GM19239 (cell line): ENCODE measurements at places on chromosomes 16 and 17.

DNA sequence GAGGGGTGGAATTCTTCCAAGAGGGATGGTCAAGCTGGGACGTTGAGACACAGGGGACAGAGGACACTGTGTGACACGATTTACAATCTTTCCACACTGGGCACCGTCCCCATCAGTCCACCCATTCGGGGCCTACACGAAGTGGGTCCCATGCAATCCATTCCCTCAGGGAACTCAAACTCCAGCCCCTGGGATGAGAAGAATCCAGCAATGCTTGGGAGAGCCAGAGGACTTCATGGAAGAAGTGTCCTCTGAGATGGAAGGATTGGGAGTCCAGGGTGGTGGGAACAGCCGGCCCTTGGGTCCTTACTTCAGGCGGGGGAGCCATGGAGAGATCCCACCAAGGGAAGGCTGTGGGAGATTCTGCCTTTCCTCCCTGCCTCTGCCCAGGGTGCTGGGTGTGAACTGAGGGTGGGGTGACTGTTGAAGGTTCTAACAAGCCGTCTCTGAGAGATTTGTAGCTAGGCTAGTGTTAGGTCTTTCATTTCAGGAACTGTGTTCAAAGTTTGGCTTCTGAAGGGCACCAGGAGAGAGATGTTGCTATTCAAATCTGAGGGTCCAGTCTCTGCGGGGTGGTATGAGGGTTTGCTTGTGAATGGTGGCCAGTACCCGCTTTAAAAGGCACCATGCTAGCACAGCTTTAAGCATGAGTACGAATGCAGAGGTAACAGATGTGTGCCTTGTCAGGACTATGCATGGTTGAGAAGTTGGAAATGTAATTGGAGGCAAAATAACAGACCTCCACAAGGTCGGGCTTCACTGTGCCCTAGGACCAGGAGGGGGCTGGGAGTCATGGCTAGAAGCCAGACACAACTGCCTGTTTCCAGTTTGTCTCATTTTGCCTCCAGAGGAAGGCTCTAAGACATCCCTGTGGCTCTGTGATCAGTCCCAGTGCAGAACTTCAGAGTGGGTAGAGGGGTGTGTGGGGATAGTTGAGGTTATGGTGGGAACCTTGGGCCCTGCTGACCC, 1.9 kb downstream of the ATP1B2 start:
- DNase-seq: no peak

- DNase-seq: no peak
Observed at GRCh38 chr17:9329251-9329921, 246.2 kb downstream of the STX8 start.

DNA sequence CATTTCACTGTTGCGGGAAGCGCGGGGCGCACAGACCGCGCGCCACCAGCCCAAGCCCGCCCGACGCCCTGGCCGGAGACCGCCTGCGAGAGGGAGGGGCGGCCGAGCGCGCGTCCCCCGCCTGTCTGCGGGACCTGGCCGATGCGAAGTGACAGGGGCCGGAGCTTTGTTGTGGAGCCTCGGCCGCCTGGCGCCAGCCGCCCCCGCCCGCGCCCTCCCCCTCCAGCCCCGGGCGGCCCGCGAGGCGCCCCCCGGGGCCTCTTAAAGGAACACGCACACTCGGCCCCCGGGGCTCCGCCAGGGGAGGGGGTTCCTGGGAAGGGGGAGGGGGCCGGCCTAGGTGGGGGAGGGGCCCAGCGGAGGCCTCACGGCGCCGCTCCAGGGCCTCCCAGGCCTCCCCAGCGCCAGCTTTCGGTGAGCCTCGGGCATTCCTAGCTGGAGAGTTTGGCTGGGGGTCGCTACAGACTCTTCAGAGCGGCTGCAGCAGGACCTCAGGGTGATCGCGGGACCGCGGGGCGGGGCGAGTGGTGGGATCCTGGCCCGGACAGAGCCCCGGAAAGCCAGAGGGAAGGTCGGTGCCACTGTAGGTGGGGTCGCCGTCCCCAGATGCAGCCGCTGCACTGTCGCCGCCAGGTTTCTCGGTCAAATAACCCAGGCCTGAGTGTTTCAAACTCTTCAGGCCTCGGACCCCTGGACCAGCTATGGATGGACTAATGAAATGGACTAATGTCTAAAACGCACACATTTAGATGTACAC, 2.4 kb upstream of the TBX2 start:
- DNase-seq: no peak

DNA sequence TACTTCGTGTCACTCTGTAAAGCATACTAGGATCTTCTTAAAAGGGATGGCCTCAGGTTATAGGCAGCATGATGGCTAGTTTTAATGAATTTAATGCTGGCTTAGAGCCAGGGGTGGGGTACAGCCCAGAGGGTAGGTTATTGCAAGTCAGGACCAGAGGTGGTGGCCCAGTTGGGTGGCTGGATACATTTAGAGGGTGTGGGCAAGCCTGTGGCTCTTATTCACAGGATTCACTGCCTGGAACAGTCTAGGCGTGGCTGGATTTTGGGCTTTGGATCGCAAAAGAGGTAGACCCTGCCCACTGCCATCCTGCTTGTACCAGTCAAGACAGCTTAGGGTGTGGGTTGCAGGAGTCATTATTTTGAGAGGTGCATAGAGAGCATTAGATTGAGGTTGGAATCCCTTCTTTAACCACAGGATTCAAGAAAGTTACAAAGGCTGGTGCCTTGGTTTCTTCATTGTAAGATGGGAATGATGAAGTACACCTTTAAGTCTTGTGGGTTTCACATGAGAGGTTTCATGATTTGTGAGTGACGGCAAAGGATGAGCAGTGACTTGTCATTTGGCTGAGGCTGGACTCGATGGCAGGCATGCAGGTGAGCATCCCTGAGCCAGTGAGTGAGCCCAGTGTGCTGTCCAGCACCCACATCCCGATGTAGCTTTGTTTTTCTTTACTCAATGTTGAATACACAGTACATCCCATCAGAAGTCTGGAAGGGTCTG, 85.2 kb downstream of the KSR1 start:
- no peak for DNase-seq
